Gastrocnemius medialis (tissue), 4 donors: ENCODE measurements at places on chromosomes 7 and 10. TPM values are rescaled to one million over a fixed set of nuclear protein-coding genes. Genes with fewer than 3 reads are reported as not detected.

- H3K27me3 ChIP-seq: no peaks in the 10 kb centered on the region
- no peaks in the 10 kb centered on the region for H3K36me3 ChIP-seq
- H3K4me1 ChIP-seq: peaks cover 34% of the 10 kb centered on the region
These were observed 45.9 kb upstream of the PDLIM1 start for GRCh38 chr10:95336702-95337101.

GRCh38 chr7:122329145-122329802 lies 24.7 kb upstream of the FEZF1 start:
- H3K4me3 ChIP-seq: no peak overlapping the region
- no peaks in the 10 kb centered on the region for H3K4me1 ChIP-seq
- no peaks in the 10 kb centered on the region for H3K27me3 ChIP-seq
- H3K36me3 ChIP-seq: no peaks in the 10 kb centered on the region
- DNase-seq: no peak

FGFBP3 gene
- total RNA-seq: 2.0 TPM

PHKG1 gene
- total RNA-seq: 30.1 TPM

NFE2L3 gene
- 2.0 TPM for total RNA-seq

UCN3 gene
- not detected for total RNA-seq

DNA sequence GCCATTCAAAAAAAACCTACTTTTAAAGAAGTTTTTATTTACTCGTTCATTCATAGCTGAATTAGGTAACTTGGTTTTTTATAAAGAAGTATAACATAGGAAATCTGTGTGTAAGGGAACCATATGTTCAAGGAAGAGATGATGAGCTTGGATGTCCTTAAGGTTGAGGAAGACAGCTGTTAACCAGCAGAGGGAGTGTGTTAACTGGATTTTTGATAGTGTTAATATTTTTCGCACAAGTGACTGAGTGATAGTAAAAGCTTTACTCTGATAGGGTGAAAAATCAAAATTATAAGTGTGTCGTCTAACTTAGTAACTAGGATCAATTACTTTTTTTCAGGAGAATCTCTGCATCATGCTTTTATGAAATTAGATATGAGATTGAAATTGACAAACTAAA lies 134.7 kb downstream of the ARL5B start:
- H3K27ac ChIP-seq: no peak overlapping the region
- no peaks in the 10 kb centered on the region for H3K36me3 ChIP-seq
- no peaks in the 10 kb centered on the region for H3K4me1 ChIP-seq
- DNase-seq: no peak

GRCh38 chr7:37826825-37827224 lies 21.6 kb upstream of the NME8 start:
- no peak overlapping the region for H3K27ac ChIP-seq
- no peak for DNase-seq
- no peak overlapping the region for H3K4me3 ChIP-seq
- H3K36me3 ChIP-seq: no peaks in the 10 kb centered on the region
- H3K27me3 ChIP-seq: no peaks in the 10 kb centered on the region
- no peaks in the 10 kb centered on the region for H3K4me1 ChIP-seq

AKR1C3 gene
- 48.3 TPM for total RNA-seq

GRCh38 chr10:23316406-23316805 lies 28.2 kb downstream of the C10orf67 start:
- no peak overlapping the region for H3K4me3 ChIP-seq
- no peaks in the 10 kb centered on the region for H3K36me3 ChIP-seq
- H3K27ac ChIP-seq: no peak overlapping the region
- no peaks in the 10 kb centered on the region for H3K27me3 ChIP-seq
- no peaks in the 10 kb centered on the region for H3K4me1 ChIP-seq

MNX1 gene
- not detected for total RNA-seq

GRCh38 chr10:12397147-12397896 lies 48.0 kb downstream of the CAMK1D start:
- no peak overlapping the region for H3K4me3 ChIP-seq
- DNase-seq: no peak
- H3K36me3 ChIP-seq: no peaks in the 10 kb centered on the region
- H3K27me3 ChIP-seq: no peaks in the 10 kb centered on the region
- H3K27ac ChIP-seq: no peak overlapping the region
